AG09319 (cell line): ENCODE measurements at places on chromosomes 2 and 18.
A peak's percentile ranks its signal among the peaks of the same experiment; 100 is the strongest.

- no peak for DNase-seq
Observed at GRCh38 chr2:106579750-106580197, 92.6 kb downstream of the CD8B2 start.

DNA sequence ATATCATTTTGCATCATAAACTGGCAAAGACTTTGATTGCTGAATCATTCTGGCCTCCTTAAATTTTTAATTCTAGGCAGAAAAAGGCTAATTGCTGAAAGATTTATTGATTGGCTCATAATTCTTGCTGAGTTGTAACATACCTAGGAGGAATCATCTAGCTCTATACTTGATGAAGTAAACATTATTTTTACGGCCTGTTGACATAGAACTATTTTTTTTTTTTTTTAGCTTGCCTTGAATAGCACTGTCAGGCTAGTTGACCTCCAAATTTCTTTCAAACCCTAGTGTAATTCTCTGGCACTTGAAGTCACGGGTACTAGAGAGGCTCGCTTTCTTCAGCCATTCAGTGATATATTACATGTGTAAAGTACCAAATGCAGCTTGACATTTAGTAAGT is 2.8 kb downstream of the SERPINB12 start:
- no peak for DNase-seq

DNA sequence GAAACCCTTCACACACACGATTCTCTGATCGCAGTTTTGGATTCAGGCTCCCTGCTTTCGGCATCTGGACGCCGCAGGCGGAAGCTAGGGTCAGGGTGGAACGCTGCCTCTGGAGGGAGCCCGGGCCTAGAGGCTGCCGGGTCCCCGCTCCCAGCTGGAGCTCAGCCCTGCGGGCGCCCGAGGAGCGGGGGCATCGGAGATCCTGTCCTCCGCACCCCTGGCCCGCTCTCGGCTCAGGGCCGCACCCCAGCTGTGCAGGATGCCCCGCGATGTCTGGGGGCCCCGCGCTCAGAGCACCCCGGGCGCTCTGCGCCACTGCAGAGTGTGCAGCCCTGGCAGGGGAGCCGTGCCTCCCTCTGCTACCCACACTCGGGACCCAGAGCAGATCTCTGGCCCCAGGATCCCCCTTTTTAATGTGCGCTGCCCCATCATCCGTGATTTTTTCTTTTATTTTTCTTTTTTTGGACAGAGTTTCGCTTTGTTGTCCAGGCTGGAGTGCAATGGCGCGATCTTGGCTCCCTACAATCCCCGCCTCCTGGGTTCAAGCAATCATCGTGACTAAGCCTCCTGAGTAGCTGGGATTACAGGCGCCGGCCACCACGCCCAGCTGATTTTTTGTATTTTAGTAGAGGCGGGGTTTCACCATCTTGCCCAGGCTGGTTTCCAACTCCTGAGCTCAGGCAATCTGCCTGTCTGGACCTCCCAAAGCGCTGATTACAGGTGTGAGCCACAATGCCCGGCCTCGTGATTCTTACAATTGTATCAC is 54.8 kb upstream of the TUBA3E start:
- peak; percentile 11 for DNase-seq

- no peak for DNase-seq
Observed at GRCh38 chr2:208939852-208940251, 484.0 kb upstream of the MAP2 start.

- no peak for DNase-seq
Observed at GRCh38 chr2:57510704-57511103, 535.9 kb upstream of the VRK2 start.
